ENCODE measurements at places on chromosomes 7 and 10.

DNA sequence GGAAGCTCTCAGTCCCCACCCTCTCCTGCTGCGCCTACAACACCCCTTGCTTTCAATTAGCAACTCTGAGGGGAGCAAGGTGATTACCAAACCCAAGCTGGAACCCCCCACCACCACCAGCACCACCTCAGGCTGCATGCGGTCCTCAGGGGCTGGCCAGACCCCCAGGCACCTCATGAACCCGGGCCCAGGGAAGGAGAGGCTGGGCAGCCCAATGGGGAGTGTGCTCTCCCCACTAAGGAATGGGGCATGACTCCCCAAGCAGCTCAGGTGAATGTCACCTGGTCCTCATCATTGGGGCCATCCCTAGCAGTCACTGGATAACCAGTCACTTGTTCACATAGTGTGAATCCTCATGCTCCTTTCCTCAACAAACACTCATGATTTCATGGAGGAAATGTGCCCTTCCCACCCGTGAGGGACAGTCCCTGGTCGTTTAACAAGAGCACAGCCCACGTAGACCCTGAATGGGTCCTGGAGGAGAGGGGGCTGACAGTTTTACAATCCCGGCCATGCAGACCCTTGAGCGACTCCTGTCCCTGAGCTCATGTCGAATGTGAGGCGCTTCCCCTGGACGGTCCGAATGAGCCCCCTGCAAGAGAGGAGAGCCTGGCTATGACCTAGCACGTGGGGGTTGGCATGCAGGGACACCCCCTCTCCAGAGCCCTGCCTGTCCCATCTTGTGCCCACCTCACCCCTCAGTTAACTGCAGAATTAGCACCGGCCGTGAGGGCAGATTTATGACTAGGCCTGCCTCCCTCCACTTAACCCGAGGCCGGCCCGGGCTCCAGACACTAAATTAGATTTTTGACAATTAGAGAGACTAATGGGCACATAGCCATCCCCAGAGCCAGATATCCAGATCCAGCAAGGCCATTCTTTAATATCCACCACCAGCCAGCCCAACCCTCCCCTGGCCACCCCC lies 29.1 kb downstream of the POLL start:
- no peak for DNase-seq

- no peak for DNase-seq
Measured at GRCh38 chr10:54613162-54613561, 187.9 kb downstream of the PCDH15 start.

- no peak for DNase-seq
Measured at GRCh38 chr10:77350134-77350533, 287.5 kb downstream of the KCNMA1 start.

GRCh38 chr7:37377231-37377630 lies 71.4 kb downstream of the ELMO1 start:
- no peak for DNase-seq

DNA sequence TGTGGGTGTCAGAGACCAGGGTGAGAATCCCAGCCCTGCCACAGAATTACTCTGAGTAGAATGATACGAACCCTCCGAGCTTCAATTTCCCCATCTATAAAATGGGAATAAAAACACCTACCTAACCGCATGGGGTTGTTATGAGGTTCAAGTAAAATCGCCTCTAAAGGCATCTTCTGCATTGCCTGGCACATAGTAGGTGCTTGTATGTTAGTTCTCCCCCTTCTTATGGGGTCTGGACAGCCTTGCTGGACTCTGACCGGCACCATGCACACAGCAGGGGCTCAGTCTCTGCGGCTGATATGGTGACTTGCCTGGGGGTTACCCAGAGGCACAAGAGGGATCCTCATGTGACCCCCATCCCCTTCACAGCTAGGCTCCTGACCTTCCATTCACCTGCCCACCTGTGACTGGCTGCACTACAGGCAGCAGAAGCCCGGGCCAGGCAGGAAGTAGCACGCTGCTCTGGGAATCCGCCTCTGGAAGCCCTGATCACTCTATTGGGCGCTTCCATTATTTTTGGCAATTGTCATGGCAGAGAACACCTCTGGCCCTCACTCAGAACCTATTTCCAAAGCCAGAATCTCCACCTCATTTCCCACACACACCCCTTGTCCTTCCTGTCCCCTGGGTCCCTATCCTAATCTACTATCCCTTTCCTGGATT lies 6.0 kb downstream of the SH3PXD2A start:
- DNase-seq = no peak

- no peak for DNase-seq
Measured at GRCh38 chr7:16916105-16916639, 34.4 kb upstream of the AGR3 start.

DNA sequence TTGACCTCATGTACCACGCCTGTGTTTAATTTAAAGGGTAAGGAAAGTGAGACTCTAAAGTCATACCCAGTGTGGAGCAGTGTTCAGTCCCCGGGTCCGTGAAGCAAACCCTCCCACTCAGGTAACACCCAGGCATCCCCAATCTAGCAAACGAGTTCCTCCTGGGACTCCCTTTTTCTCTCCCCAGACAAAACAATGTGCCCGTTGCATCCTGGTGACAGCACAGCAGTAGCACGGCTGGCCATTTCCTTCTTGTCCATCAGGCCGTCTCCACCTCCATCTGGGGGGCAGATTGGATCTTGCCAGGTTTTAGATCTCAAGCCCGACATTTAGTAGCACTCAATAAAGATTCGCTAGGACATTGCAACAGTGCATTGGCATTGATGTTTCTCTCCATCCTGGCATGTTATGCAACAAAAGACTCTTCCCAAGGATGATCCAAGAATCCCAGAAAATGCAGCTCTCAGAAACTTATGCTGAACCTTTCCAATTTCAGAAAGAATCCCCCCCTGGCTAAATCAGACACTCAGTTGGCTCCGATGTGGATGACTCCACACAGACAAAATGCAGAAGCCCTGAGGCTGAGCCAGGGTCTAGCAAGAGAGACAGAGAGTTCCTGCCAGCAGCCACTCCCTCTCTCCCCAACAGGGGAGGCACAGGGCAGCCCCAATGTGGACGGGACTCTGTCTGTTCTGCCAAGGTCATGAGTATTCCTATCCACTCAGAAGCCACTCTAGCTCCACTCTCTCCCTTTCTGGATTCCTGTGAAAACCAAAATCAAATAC lies 274.5 kb upstream of the MGMT start:
- no peak for DNase-seq

GRCh38 chr7:85396676-85397075 lies 209.8 kb upstream of the SEMA3D start:
- no peak for DNase-seq

GRCh38 chr10:33335801-33336581 lies 1.5 kb upstream of the NRP1 start:
- DNase-seq = no peak
